IPS-NIHi11 (cell line): ENCODE measurements at places on chromosomes 2 and 18.

DNA sequence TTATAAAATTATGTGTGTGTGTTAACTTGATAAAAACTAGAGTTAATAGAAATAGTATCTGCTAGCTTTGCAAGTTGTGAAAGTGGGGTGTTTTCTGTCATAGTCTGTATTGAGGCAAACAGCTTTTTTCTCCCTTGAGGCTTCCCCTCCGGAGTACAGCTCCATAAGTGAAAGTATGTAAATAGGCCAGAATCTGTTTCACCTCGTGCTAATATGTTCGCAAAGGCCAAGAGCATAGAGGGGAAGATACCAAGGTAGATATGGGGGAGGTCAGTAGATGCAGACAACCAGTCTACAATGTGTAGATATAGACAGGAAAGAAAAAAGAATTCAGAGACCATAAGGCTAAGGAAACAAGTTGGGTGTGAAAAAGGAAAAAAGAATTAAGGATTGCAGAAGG is 72.9 kb downstream of the PTRHD1 start:
- no peak for DNase-seq

- peak; percentile 29 for DNase-seq
These were observed 173.5 kb downstream of the MREG start for GRCh38 chr2:215839816-215840215.

DNA sequence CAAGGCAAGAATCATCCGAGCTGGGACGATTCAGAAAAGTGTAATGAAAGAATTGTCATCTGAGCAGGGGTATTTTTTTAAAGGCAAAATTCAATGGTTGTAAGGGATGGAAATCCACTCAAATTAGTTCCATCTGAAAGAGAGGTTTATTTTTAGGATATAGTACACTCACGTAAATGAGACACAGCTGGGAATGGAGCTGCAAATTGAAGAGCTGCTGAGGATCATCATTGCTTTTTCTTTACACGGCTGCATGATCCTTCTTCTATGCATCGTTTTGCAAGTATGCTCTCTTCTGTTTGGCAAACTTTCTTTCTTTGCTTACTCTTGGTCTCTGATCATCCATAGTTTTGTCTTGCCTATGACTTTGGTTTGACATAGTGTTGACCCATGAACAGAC is 27.4 kb upstream of the CUL3 start:
- no peak for DNase-seq

GRCh38 chr2:121076885-121077549 is 208.0 kb downstream of the TFCP2L1 start:
- peak; percentile 83 for DNase-seq

DNA sequence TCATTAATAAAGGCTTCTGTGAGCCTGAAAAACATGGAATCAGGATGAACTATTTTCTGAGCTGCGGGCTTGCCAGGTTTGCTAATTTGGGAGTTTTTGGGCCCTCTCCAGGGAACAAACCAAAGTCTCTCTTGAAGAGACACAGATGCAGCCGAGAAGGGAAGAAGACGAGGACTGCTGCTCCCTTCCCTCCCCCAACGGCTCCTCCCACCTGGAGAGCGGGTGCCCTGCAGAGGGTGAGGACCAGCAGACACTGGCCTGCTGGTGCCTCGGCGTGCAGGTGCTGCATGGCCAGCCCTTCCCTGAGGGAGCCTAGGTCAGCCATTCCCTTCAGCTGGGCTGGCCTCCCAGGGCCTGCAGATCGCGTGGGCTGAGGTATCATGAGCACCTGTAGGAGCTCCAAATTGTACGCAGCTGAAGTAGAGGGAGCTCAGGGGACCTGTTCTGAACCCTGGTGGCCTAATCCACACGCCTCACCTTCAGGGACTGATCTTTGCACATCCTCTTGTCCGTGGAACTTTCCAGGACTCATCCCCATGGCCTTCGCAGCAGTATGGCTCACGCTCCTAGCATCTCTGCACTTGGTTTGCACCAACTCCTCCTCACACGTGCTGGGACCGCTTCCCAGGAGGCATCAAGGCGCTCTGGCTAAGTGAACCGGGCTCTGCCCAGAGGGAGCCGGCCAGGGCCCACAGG is 19.5 kb downstream of the EMX1 start:
- no peak for DNase-seq

DNA sequence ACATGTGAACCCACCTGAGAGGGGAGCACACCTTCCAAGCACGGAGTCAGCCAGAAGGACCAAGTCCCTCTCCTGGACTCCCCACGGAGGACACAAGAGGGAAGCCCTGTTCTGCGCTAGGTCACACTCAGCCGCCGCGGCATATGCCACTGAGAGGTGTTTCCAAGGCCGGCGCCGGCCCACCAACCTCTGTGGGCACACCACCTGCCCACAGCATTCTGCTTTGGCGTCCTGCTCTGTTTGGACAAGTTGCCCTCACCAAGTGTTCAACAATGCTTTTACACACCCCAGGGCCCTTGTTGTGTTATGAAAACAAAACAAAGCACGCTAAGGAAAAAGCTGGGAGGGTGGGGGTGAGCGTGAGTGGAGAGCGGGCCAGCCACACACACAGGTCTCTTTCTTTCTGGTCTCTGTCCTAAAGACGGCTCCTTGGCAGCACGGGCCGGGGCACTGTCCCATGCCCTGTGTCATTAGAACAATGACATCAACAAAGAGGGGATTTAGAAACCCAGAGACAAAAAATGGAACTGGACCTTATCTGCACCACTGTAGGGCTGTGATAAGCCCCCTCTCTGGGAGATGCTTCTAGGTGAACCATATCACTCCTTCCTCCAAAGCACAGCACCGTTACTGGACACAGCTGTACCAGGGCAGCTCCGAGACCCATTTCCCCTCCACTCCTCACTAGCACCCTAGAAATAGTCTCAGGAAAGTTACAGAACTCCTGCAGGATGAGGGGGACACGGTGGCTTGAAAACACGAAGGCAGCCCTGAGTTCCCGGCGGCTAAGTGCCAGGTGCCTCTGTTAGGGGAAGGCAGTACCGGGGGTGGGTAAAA is 17.0 kb downstream of the SMAD7 start:
- no peak for DNase-seq

DNA sequence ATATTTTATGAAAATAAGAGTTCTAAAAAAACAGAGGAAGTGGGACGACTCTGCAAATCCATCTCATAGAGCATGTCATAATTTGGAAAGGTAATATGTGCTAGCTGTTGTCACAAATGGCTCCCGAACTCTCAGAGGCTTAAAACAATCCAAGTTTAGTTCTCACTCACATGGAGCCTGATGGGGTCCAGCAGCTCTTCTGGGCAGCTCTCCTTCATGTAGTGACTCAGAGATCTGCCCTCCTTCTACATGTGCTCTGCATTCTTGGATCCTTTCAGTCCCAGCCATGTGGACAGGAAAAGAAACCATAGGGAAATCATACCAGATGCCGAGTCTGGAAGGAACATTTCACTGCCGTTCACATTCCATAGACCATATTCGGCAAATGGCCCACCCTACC is 180.1 kb upstream of the APCDD1 start:
- DNase-seq, result no peak

DNA sequence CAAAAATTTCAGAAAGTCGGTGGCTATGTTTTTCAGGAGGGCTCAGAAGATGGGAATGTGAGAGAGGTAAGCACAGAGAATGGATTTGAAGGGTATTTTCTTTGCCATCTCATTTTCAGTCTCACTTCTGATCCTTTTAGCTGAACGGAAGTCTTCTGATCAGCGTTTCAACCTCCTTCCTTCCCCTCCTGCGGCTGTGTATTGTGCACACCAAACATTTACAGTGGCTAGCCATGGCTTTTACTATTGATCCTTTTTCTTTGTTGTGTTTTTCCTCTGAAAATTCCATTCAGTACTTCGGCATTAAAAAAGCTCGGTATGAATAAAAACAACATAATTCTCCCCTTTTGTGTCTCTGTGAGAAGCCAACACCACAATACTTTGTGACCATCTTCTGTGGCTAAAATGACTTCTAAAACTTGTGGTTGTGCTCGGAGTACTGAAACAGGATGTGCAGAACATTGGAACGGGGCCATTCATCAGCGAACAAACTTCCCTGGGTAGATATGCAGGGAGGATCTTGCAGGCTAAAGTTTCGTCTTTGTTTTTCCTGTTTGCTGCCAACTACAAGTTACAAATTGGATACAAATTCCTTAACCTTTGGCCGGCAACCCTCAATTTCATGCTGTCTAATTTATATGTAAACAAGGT is 260.8 kb upstream of the FAM98A start:
- DNase-seq, result no peak
